ENCODE measurements at places on chromosomes 12 and 14. TPM values are rescaled to one million over a fixed set of nuclear protein-coding genes. Genes with fewer than 3 reads are reported as not detected.

KRT79 gene
- 0.23 TPM for total RNA-seq

KLRC1 gene
- total RNA-seq, result 15.9 TPM

CEBPE gene
- 0.79 TPM for total RNA-seq

DNA sequence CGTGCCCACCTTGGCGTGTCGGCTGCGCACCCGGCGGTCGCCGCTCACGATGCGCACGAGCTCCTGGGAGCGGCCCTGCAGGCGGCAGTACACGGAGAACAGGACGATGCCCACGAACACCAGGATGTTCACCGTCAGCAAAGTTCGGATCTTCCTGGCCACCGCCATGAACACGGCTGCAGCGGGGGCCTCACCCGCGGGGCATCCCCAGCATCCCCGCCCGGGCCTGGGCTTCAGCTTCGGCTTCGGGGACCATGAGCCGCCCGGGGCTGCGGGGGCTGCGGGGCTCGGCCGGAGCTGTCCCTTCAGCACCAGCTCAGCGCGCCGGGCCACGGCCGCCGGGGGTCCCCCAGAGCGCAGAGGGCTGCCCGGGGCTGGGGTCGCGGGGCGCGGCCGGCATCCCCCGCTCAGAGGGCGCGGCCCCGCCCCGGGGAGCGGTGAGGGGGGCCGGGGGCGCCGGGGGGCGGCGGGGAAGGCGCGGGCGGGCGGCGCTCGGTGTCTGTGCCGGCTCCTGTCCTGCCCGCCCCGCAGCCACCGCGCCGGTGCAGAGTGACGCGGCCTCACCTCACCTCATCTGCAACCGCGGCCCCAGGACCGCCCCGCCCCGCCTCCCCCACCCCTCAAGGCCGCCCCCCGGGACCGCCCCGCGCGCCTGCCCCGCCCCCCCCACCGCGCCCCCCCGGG is at the start of gene GALNT9:
Gene GALNT9, minus strand, starts transcription at position 554 of the 684 bp plus-strand sequence. Its CDS starts 386 bp downstream, at position 168.
- DNase-seq, result no peak

- no peak for DNase-seq
Measured at GRCh38 chr12:24363177-24363754, 413.8 kb upstream of the SOX5 start.

Data from activated CD8-positive, alpha-beta memory T cell treated with anti-CD3 and anti-CD28 coated beads, Interleukin-2, amount 10 ng/mL, durations not matched to agents 7 days and 5 days (primary cell).